IMR-90 (cell line): ENCODE measurements at places on chromosomes 7 and 10. TPM values are rescaled to one million over a fixed set of nuclear protein-coding genes. Genes with fewer than 3 reads are reported as not detected.
A peak's percentile ranks its signal among the peaks of the same experiment; 100 is the strongest.

DNA sequence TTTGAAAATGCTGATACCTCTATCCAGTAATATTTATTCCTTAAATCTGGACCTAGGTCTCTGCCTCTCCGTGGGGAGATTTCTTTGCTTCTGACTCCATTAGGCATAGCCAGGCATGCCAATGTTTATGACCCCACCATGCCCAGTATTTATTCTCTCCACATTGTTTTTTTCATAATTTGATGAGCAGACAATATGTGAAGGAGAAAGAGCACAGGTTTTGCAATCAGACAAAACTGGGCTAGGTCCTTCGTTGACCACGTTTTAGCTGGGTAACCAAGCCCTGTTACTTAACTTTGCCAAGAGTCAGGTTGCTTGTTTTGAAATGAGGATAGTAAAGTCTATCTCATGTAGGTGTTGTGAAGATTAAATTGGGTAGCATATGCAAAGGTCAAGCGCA lies 21.6 kb upstream of the PRPS1L1 start:
- no peak for DNase-seq

The NCF1 gene
- polyA plus RNA-seq, result not detected in 2 replicates

DNA sequence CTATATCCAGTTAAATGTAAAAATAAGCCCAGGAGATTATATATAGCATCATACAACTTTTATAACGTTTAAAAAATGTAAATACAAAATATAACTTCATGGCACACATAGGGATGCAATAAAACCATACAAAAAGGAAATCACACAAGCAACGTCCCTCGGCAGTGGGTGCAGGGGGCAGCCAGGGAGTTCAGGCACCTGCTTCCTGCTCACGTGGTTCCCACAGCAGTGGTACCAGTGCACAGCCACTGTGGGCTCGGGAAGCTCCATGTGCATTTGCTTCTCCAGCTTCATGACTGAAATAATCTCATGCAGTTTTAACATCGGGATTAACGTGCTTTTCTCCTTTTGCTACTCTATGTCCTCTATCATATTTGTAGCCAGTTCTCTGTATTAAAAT lies 255.5 kb upstream of the CXCL12 start:
- no peak for DNase-seq

- no peak for DNase-seq
These were observed 153.6 kb downstream of the CACNB2 start for GRCh38 chr10:18293536-18294510.

The KEL gene
- polyA plus RNA-seq, result 0.03 and 0.07 TPM in 2 replicates

- peak; percentile 59 for DNase-seq
These were observed 92.6 kb downstream of the RGS10 start for GRCh38 chr10:119449760-119450461.

The ASZ1 gene
- polyA plus RNA-seq, result not detected in 2 replicates

The METTL27 gene
- polyA plus RNA-seq, result 4.3 and 5.2 TPM in 2 replicates

DNA sequence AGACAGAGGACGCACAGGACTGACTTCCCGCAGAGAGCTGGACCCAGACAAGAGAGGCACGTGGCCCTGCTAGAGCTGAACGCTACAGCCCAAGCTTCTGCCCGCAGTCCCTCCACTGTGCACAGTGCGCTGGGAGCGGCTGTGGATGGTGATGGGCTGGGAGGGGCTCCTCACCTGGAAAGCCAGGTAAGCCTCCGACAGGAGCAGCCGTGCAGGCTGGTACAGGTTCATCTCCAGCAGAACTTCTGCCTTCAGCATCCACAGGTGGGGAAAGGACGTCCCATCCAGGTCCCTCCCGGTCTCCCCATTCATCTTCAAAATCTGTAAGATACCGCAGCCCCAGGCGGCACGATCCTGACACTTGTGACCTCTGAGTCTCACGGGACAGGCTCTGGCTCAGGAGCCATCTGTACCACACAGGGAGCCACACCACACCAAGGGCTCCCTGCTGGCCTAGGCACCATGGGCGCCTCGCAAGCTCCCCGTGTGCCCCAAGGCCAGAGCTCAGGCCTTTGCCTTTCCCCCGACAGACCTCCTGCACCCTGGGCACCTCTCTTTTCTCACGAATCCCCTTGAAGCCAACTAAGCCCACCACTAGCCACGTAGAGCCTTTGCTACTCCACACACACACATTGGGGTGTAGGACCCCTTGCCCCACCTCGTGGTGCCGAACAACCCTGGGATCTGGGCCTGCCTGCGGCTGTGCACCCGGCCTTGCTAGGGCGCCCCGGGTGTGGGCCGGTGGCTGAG lies 76.3 kb downstream of the CFAP46 start:
- no peak for DNase-seq

- DNase-seq, result no peak
These were observed 102.6 kb upstream of the AFAP1L2 start for GRCh38 chr10:114506871-114507385.

The COL26A1 gene
- polyA plus RNA-seq, result not detected in 2 replicates

The PHYHIPL gene
- polyA plus RNA-seq, result not detected in 2 replicates

The ITGA8 gene
- 0.01 and 0.02 TPM in 2 replicates for polyA plus RNA-seq

DNA sequence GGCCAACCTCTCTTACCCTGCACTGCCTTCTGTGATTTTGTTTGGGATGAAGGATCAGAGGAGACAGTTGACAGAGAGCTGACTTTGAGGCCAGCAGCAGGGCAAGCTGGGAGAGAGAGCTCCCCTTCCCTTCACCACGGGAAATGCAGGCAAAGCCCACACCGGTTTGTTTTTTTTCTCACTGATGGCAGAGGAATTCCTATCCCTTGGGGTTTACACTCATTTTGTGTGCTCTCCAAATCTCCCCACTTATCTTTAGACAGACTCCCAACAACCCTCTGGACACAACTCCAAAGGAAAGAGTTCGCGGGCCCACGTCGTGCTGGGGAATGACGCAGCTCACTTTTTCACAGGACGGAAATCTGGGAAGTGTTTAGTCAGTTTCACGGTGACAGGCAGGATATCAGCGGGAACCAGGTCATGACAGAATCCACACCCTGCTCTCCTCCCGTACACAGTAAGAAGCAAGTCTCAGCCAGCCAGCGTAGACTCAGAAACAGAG lies 68.3 kb upstream of the FAM171A1 start:
- DNase-seq, result peak; percentile 11
